ENCODE measurements at places on chromosomes 16 and 17.

GRCh38 chr17:1957037-1957436 lies 68.1 kb downstream of the RTN4RL1 start:
- no peak for DNase-seq

DNA sequence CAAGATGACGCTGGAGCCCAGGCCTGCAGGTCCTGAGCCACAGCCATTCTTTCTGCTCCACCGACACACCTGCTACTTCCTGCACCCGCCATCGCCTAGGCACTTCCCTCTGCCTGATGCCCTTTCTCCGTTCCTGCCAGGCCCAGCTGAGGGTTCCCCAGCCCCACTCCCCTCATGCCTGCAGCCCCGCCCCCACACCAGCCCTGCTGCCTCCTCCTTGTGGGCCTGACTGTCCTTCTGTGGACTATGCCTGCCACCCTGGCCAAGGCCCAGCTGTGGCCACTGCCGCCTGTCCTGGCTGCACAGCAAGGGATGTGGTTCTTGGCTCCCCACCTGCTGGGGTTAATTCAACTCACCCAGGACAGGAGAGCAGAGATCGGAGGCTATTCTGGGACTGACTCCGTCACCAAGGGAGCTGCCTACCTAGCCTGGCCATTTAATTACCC lies 7.5 kb downstream of the NATD1 start:
- peak; percentile 42 for DNase-seq

- no peak for DNase-seq
These were observed 12.6 kb downstream of the NDEL1 start for GRCh38 chr17:8448310-8448709.

GRCh38 chr17:55433029-55433628 lies 11.5 kb upstream of the MMD start:
- no peak for DNase-seq

- DNase-seq: no peak
These were observed 306.9 kb upstream of the CA10 start for GRCh38 chr17:52465407-52465806.

GRCh38 chr17:65704731-65705130 lies 143.3 kb upstream of the AXIN2 start:
- no peak for DNase-seq

DNA sequence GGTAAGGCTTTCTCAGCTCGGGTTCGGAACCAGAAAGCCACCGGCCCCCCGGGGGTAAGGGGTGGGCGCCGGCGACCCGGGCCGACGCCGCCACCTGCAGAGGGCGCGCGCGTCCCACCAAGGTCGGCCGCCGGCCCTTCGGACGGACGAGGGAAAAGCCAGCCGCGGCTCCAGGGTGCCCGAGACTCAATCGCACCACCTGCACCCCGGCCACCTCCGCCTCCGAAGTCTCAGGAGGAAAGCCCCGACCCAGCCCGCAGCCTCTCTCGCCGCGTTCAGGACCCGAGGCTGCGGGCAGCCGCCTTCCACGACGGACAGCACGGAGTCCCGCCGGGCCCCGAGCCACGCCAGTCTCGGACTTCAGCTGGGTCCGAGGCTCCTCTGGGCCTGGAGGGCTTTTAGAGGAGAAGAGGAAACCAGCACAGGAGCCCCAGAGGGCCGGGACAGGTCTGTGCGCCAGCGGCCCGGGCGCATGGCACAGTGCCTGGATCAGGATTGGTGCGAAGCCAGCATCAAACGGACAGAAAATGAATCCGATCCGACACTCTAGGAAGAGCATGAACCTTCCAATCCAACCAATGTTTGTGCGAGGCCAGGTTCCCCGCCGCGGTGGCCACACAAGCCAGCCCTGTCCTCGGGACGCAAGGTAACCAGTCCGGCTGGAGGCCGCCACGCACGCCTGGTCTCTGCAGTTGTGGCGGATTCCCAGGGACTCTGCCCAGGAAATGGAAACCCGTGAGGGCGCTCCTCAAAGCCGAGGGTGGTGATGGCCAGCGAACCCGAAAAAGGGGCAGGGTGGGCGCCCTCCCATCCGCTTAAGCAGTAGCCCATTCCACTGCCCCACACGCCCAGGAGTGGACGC lies 6.7 kb downstream of the CBX8 start:
- peak; percentile 70 for DNase-seq

DNA sequence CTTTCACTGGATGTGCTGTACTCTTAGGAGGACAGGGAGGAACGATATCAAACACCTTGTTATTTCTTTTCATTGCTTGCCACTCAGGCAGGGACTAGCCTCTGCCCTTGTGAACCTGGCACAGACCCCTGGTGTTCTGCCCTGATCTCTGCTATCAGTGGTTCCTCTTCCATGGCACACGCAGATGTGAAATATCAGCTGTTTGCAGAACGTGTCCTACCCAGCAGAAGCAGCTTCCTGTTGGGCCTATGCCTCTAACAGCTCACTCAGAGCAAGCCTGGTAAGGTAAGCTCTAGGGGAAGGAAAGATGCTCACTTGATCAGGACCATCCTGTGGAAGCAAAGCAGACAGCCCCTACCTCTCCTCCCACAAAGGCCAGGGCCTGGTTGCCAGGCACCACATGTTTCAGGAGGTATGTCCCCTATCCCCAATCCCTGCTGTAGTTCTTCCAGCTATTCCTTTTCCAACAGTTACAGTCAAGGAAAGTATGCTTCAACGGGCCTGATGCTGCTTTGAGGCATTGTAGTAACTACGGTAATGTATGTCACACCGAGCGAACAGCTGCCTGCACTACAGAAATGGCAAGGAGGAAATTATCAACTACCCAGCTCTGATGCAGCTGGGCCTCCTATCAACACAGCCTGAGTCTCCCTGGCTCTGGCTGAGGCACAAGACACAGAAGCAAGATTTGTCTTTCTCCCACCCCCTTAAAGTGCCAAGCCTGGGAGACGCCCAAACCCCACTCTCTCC lies 41.3 kb upstream of the GFOD2 start:
- peak; percentile 19 for DNase-seq

DNA sequence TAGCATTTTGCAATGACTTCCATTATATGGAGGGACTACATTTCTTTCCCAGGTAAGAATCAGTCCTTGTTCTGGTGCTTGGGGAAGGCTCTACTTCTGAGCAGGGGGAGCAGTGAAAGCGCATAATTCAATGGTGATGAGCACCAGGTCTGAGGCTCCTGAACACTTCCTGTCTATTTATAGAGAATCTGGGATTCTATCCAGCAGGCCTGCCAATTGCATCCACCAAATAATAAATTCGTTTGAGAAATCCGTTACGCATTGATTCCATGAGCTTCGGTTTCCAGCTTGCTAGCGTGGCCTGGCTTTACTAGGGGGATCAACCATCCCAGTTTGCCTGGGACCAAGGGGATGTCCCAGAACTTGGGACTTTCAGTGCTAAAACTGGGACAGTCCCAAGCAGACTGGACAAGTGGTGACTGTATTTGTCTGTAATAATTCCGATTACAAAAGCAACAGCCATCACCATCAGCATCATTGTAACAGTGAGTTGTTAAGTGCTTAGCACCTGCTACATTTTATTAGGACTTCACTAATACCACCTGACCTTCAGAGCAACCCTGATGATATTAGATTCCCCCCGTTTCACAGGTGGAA lies 349.9 kb downstream of the MAF start:
- no peak for DNase-seq

DNA sequence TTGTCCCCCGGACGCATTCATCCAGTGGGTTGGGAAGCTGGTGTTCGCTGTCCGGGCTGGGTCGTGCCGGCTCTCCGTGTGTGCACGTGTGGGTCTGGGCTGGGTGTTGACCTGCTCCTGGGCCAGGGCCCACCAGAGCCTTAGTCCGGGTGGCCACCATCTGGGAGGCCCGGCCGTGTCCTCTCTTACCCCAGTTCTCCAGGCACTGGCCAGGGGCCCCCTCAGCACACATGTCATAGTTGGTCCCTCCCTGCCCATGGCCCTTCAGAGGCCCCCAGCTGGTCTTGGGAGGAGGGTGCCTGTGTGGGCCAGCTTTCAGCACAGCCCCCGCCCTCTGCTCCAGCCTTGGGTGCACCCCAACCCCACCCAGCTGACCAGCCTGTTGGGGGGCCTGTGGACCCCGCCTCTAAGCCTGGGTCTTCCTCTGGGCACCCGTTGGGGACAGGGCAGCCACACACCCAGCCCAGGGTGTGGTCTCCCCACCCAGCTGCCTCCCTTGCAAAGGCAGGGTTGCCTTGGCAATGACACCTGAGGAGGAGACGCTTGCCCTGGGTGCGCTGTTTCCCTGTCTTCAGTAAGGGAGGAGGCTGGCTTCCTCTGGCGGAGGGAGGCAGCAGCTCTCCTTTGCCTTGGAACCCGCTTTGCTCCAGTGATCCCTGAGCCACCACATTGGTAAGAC lies 77.4 kb downstream of the JPH3 start:
- no peak for DNase-seq

DNA sequence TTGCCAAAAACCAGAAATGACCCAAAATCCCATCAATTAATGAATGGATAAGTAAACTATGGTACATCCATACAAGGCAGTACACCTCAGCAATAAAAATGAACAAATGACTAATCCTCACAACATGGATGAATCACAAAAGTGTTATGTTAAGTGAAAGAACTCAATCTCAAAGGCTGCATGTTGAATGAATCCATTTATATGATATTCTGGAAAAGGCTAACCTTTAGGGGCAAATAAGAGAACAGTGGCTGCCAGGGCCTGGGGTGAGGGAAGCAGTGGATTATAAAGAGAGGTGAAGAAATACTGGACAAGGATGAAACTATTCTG lies 46.1 kb upstream of the MSI2 start:
- no peak for DNase-seq

DNA sequence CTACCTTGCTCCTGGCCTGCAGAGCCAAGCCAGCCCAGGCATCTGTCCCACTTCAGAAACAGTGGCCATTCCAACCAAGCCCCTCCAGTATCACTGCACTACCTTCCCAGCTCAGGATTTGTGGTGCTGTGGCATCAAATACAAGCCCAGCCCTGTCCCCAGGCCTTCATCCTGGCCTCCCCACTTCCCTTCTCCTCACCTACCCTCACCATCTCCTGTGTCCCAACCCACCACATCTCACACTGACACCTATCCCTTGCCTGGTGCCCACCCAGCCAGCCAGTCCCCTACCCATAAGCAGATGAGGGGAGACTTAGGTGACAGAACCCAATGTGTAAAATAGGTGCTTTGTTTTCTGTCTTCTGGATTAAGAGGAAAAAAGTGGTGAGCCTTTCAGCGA lies 66.0 kb upstream of the CDH5 start:
- DNase-seq: no peak

DNA sequence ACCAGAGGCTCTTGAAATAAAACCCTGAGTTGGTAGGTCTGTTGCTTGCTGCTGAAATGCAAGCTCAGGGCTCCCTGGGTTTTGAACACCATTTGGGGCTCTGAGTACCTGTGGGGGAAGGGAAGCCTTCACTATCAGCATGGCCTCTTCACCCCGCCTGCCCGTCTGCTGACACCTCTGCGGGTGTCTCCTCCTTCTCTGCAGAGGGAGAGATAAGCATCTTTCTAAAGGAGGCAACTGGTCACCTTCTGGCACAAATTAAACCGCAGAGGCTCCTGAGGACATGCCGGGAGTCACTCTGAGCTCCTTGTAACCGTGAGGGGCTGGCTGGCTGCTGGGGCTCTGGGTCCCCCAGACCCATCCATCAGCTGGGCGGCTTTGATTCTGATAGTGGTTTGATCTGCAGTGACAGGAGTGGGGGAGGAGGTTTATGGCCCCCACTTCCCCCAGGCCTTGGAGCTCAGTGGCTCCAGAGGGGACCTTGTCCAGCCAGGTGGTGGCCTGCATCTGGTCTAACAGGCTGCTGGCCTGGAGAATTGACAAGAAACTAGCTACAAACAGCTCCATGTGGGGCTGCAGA lies 123.5 kb downstream of the IRF8 start:
- no peak for DNase-seq

GRCh38 chr17:32519228-32520103 lies 32.7 kb downstream of the CDK5R1 start:
- DNase-seq: no peak

GRCh38 chr17:59355030-59355701 lies 23.7 kb downstream of the YPEL2 start:
- no peak for DNase-seq

GRCh38 chr16:82037666-82038065 lies 2.6 kb downstream of the HSD17B2 start:
- DNase-seq: no peak

DNA sequence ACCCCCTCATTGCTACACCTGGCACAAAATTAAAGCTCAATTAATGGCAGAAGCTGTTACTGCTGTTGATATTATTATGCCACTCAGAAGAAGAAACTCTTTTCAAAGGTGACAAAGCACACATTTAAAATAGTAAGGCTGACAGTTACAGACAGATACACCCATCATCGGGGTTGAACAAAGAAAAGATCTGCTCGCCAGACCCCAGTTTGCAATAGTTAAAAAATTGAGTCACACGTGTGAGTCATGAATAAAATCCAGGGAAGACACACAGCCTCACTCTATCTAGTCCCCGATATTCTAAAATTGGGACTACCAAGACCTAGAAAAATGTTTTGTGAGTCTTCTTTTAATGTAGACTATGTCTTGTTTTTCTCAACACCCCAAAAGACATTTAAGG lies 330.0 kb upstream of the SOX9 start:
- no peak for DNase-seq

- DNase-seq: no peak
These were observed 5.6 kb upstream of the SYNRG start for GRCh38 chr17:37614823-37615222.

DNA sequence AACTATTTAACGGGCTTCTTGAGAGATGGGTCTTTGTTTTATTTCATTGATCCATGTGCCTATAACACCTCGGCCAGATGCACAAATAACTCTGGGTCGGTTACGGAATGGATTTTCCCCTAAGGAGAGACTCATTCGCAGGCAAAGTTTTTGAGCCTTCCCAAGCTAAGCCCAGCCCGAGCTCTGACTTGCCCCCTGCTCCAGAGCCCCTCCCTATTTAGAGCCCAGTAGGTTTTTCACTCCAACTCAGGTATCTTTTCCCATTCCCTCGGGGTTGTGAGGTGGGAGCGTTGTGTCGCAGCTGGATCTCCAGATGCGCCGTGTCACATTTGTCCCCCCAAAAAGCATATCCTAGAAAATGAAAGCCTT lies 812 bp upstream of the MYOCD start:
- no peak for DNase-seq

- DNase-seq: no peak
These were observed 112.8 kb downstream of the CLEC16A start for GRCh38 chr16:11056993-11057649.
